Activated CD4-positive, alpha-beta T cell treated with anti-CD3 and anti-CD28 coated beads, Interleukin-2, amount 50 U/mL, for 16 hours (primary cell): ENCODE measurements at places on chromosomes 4 and X.

DNA sequence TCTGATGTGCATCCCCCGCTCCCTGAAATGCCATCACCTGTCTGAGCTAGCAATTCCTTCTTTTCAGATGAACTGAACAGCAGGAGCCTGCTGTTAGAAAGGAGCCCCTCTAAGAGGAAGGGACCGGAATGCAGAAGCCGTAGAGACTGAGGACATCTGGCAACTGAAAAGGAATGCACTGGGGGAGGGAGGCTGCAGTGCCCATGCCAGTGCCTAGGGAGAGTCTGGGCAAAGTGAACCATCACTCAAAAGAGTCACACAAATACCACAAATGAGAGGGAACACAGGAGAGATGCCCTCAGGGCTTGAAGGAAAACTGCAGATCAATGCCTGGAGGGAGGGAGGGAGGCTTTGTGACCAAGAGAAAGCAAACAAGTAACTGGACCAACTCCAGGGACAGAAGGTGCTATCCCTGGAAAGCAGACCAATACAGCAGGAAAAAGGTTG lies 93.9 kb upstream of the CBR4 start:
- DNase-seq: no peak

- no peak for DNase-seq
These were observed 146.4 kb downstream of the FHIP1A start for GRCh38 chr4:151555151-151555945.

DNA sequence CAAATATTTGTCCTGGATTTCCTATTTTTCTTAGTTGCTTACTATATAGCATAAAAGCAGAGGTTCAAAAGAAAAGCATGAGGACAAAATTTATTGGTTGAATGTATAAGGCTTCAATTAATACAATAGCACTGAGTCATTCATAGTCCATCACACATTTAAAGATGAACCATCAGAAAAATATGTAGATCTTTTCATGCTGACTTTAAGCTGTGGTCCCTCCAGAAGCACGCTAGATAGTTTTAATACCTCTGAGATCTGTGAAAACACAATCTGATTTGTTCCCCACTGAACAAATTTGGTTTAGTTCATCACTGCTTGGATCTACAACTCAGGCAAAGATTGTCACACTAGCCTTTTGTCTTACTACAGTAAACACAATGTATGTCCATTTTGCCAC lies 377.2 kb upstream of the ANXA10 start:
- no peak for DNase-seq

- no peak for DNase-seq
These were observed 746 bp downstream of the TCEAL7 start for GRCh38 chrX:103330681-103331288.

GRCh38 chr4:152064282-152064681 lies 303.5 kb upstream of the GATB start:
- no peak for DNase-seq

- no peak for DNase-seq
These were observed 80.5 kb upstream of the HELT start for GRCh38 chr4:184937745-184938144.

- no peak for DNase-seq
These were observed 144.6 kb downstream of the KIT start for GRCh38 chr4:54802336-54802735.

GRCh38 chr4:13129095-13129494 lies 355.0 kb downstream of the RAB28 start:
- DNase-seq: no peak

GRCh38 chr4:169142906-169143305 lies 127.8 kb downstream of the SH3RF1 start:
- DNase-seq: no peak

DNA sequence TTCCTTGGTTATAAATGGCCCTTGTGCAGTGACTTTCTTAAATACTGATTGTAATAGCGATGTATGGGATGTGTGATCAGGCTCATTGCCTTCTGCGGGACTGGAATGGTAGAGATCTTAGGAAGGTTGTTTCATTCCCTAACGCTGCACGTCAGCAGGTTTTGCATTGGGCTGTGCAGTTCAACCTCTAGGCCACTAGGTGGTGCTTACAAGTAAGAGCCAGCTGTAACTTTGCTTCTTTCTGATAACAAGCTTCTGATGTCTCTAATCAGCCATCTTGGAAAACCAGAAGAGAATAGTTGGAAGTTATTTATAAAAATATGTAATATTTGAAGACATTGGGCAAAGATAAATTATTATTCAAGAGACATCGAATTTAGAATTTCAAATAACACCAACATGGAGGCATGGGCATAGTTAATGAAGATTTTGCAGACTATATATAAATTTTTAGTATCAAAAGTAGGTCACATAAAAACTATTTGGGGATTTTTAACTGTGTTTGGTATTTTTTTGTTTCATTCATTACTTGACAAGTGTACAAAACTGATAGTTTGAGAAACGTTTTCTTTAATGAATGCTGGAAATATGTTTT lies 339.7 kb upstream of the PCDH7 start:
- peak; percentile 45 for DNase-seq

GRCh38 chr4:153541456-153542096 lies 75.4 kb downstream of the TMEM131L start:
- DNase-seq: peak; percentile 75

GRCh38 chr4:103098756-103099440 lies 736 bp downstream of the BDH2 start:
- DNase-seq: no peak

GRCh38 chrX:44451056-44451455 lies 91.6 kb downstream of the FUNDC1 start:
- no peak for DNase-seq

DNA sequence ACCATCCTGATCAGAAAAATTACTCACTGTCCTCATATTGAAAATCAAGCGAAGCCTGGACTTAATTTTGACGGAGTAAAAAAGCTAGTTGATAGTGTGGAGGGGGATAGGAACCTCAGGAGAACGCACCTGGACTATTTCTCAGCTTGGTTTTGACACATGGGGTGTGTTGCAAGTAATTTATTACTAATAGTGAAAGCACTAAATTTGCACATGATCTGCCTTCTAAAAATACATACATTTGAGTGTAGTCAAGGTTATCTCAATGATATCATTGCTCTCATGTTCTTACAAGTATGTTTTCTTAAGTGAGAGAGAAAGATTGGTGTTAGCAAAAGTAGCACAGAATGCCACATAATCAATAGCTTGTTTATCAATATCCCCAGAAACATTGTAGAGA lies 29.5 kb downstream of the LRIT3 start:
- DNase-seq: no peak

GRCh38 chrX:71556036-71556435 lies 22.2 kb upstream of the GCNA start:
- DNase-seq: no peak

GRCh38 chrX:68419975-68420374 lies 13.3 kb downstream of the OPHN1 start:
- no peak for DNase-seq

DNA sequence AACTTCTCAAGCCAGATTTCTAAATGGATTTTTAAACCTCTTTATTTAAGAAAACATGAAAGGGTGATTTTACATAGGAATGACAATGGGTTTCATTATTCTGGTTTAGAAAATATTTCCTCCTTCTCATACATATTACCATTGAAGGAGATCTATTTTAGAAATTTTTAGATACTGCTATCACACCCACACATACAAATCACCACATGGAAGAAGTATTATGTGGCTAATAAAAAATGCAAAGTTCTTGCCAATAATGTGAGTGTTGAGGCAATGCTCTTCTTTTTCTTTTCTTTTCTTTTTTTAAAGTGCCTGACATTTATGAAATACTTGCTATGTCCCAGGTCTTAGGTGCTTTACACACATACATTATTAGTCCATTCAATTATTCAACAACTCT lies 6.8 kb downstream of the STAP1 start:
- DNase-seq: no peak

DNA sequence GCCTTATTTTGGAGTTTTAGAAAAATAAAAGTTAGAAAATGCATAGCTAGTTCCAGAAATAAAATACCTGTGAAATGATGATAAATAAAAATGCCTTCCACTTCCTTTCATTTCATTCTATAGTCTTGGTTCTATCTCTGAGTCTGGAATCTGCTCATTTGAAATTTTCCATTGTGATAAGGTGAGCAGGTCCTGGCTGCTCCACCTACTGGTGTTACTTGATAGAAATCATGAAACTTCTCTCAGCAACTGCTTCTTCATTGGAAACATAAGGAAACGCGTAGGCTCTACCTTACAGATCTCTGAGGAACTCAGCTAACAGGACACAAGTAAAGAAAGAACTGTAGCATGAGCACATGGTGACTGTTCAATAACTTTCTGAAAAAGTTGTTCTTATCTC lies 141.8 kb downstream of the DCHS2 start:
- DNase-seq: no peak
